ENCODE measurements at places on chromosomes 16 and 17.

GRCh38 chr17:17844079-17844478 lies 7.3 kb upstream of the SREBF1 start:
- DNase-seq, result no peak

- DNase-seq, result no peak
Observed at GRCh38 chr17:9284884-9285283, 263.6 kb downstream of the NTN1 start.

DNA sequence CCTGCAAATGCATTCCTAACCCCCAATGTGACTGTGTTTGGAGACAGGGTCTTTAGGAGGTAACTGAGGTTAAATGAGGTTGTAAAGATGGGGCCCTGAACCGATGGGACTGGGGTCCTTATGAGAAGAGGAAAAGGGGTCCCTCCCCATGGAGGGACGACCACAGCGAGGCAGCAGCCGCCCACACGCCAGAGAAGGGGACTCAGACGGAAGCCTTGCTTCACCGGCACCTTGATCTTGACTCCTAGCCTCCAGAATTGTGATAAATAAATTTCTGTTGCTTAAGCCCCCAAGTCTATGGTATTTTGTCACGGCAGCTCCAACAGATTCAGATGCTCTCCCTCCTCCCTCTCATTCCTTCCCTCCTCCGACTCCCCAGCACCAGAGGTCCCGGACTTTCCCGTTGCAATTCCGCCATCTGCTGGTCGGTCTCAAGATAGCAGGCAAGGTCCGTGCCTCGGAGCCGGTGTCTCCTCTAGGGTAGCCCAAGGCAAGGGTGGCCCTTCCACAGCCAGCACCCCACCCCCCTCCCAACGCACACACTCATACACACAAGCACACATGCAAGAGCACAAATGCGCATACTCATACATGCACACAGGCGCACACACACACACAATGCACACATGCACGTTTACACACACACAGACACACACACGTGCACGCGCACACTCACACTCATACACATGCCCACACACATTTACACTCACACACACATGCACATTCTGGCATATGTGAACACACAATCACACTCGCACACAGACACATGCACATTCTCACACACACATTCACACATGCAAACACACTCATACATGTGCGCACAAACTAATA lies 23.1 kb upstream of the C16orf78 start:
- DNase-seq, result no peak

- no peak for DNase-seq
Observed at GRCh38 chr17:30132615-30133014, 16.0 kb downstream of the NSRP1 start.

DNA sequence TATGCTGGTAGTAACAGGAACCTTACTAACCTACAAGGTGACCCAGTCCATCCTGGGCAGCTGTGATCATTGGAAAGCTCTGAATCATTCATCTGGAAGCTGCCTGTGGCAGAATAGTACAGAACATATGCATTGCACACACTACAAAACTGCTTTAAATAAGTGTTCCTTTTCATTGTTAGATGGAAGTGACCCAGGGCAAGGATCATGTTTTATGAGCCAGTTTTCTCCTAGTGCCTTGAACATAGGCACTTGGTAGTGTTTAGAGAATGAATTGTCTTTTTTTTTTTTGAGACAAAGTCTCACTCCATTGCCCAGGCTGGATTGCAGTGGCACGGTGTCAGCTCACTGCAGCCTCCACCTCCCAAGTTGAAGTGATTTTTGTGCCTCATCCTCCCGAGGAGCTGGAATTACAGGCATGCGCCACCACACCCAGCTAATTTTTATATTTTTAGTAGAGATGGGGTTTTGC lies 55.4 kb downstream of the TENT4B start:
- no peak for DNase-seq

DNA sequence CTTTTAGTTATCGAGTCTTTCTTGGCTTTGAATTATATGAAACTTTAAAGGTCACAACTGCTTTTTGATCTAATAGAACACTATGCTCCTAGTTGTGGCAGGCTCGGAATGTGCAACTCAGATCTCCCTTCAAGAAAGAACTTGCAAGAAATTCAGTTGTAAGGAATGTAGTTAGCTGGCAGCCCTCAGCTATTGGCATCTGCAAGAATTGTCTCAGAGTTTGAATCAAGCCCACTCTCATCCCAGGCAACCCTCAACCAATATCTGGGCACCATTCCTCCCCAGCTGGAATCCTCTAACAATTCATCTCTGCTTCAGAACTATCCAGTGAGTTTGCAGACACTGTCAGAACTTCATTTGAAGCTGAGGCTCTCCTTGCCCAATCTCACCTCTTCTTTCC lies 447.2 kb downstream of the KIF2B start:
- no peak for DNase-seq

GRCh38 chr17:67245073-67245693 lies at the start of gene HELZ:
TSS of gene HELZ (minus strand) at chr17:67245196. CDS start at chr17:67218804, 26,392 bp downstream.
- DNase-seq, result peak; percentile 72

GRCh38 chr16:64858076-64858475 lies 263.8 kb downstream of the CDH11 start:
- DNase-seq, result no peak

DNA sequence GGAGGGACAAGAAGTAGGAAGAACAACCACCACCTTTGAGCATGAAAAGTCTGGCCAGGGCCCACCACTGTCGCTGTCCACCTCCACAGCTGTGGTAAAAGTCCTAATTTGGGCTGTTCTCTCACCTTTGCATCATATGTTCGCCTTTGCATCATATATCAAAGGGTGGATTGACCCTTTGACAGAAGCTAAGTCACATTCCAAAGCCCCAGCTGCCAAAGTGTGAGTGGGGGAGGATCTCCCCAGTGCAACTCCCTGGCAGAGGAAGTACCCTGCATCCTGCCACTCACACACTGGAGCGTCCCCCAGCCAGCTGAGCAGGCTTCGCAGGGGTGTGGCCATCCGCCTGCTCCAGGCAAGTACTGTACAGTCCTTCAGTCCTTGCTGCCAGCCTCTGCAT lies 12.7 kb upstream of the SPECC1 start:
- DNase-seq, result no peak

DNA sequence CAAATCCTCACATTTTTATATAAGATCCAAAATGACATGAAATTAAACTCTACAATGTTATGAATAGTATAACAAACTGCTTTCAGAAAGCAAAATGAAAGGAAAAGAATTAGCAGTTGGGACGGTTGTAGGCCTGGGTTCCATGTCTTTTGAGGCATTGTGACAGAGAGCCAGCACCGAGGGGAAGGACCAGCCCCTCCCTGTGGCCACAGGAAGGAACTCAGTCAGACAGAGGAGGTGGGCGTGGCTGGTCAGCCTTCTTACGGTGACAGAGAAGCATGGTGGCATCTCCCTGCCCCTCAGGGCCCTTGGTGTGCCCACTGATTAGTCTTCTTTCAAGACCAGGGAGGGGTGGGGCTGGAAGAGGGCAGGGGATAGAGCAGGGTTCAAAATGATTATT lies 5.7 kb downstream of the ZNF319 start:
- DNase-seq, result no peak

DNA sequence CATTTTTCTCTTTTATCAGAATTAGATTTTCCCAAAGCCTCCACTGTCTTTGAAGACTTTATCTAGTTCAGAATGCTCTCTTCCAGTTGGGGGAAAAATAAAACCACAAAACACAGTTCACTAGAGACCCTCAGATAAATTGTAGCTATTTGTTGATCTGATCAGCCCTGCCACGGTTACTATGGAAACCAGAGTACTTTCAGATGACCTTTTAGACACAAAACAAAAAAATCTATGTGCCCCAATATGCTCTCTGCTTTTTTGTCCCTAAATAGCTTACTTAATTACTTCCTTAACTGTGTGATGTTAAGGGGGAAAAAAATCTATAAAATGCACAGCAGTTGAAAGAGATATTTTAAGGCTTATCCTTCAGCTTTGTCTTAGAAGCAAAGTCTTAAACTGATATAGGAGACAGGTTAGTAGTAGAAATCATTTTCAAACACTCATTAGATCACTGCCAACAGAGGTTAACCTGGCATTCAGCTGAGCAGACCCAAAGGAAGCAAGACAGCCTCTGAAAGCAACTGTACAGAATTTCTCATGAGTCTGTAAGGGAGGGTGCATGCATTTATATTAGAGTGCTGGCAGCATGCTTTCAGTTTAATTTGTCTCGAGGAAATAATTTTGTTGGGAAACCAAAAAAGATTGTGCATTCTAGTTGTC lies 129.9 kb upstream of the CACNG5 start:
- DNase-seq, result no peak

DNA sequence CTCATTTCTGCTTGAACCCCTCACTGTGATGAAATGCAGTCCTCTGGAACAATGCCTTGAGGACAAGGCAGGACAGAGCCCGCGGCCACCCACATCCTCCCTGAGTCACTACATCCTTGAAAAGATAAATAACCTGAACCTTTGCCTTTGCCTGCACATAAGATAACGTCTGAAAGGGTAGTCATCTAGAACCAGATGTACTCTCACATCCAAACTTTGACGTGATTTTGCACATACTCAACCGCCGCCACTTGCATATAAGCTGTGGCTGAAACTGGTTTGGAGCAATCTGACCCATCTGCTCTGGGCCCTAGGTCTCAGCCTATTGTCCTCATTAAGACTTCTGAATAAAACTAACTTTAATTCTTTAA lies 252.1 kb downstream of the PHKB start:
- no peak for DNase-seq

DNA sequence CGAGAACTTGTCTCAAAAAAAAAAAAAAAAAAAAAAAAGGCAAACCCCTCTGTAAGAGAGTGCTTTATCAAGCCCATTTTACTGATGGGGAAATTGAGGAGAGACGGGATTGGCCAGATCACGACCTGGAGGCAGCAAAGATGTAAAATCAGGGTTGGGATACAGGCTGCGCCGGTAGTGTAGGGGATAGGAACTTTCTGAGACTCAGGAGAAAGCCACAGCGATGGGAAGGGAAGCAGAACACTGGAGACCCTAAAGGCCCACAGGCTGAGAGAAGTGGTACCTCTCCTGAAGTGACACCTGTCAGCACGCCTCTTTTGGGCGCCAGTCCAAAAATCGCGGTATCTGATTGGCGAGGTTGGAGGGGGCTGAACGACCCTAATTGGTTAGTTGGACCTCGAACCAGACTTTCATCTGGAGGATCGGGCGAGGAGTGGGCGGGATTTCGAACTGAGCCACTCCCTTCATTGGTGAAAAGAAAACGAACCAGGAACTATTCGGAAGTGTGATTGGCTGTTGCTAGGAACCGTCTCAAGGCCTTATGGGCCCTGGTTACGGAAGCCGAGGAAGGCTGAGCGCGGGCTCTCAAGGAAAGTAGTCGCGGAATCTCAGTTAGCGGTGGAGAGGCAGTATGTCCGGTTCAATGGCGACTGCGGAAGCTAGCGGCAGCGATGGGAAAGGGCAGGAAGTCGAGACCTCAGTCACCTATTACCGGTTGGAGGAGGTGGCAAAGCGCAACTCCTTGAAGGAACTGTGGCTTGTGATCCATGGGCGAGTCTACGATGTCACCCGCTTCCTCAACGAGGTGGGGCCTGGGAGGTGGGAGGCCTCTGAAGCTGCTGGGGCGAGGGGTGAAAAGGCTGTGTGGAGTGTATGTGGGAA lies at the start of gene CYB5B:
TSS of gene CYB5B (plus strand) at position 567 of the 882 bp plus-strand sequence. CDS start at position 632, 65 bp downstream.
- peak; percentile 99 for DNase-seq

- no peak for DNase-seq
Observed at GRCh38 chr16:1543085-1543896, 9.8 kb downstream of the TMEM204 start.

- DNase-seq, result no peak
Observed at GRCh38 chr17:77503916-77504651, 363.3 kb downstream of the SEC14L1 start.

DNA sequence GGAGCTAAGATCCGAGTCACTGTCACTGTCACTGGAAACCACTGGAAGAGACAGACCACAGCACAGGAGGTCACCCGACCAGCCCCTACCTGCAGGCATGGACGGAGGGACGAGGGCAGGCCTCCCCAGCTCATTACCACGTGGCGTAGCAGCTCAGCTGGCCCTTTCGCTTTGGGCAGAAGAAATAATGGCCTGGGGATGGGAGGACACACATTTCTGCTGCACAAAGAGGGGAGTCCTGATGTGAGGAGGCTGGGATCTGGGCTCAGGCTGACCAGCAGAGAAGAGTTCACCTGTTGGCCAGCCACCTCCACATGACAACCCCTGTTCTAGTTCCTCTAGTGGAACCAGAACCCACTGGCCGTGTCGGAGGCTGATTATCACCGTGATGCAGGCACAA lies 38.2 kb upstream of the DOC2B start:
- DNase-seq, result no peak

- no peak for DNase-seq
Observed at GRCh38 chr16:64311241-64311640, 810.6 kb downstream of the CDH11 start.

- DNase-seq, result no peak
Observed at GRCh38 chr16:11596572-11597226, 10.0 kb upstream of the LITAF start.

DNA sequence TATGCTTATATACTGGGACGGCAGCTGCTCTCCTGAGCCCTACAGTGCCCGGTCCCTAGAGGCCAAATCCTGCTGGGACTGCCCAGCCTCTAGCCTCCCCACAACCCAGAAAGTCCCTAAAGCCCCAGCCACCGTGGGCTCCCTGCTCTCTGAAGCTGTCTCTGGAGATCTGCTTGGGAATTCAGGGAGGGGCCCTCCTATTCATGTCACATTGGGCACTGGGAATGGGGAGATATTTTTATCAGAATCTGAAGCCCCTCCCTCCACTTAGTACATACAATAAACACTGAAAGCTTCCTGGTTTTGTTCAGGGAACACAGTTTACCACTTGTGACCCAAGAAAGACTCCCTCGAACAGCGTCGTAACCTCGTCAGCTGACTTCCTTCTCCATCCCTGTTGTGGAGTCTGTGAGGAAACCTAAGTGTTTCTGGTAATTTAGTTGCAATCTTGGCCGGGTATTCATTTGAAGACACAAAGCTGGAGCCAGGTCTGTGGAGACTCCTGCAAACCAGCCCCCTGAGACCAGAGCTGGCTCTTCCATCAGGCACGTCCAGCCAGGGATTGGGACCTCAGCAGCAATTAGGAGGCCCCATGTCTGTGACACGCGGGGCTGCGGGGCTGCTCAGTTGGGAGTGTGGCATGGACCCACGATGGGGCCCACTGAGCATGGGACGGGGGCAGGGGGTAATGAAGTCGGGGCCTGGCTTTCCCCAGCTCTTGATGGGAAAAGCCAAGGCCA lies 38.5 kb downstream of the PGS1 start:
- DNase-seq, result peak; percentile 31

- no peak for DNase-seq
Observed at GRCh38 chr17:40322358-40323315, 13.7 kb downstream of the RARA start.

DNA sequence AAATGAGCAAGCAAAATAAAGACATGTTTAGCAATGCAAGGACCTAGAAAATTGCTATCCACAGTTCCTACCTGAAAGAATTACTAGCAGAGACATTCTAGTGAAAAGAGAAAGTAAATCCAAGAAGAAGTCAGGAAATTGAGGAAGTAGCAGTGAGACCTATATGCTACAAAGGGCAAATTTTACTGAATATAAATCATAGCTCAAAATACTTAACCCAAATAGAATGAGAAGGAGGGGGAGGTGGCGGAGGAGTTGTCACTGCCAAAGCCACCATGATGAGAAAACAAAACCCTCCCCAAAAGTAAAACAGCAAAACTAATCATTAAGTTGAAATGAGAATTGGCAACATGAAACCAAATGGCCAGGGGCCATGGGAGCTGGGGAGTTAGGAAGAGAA lies 39.3 kb downstream of the PITPNM3 start:
- DNase-seq, result no peak

- DNase-seq, result no peak
Observed at GRCh38 chr17:33509331-33509730, 216.2 kb upstream of the ASIC2 start.

GRCh38 chr17:18185391-18185790 lies 1.8 kb downstream of the ALKBH5 start:
- DNase-seq, result no peak

GRCh38 chr17:82865274-82865673 lies 25.5 kb upstream of the ZNF750 start:
- no peak for DNase-seq
